ENCODE measurements at places on chromosomes 6 and 20.

DNA sequence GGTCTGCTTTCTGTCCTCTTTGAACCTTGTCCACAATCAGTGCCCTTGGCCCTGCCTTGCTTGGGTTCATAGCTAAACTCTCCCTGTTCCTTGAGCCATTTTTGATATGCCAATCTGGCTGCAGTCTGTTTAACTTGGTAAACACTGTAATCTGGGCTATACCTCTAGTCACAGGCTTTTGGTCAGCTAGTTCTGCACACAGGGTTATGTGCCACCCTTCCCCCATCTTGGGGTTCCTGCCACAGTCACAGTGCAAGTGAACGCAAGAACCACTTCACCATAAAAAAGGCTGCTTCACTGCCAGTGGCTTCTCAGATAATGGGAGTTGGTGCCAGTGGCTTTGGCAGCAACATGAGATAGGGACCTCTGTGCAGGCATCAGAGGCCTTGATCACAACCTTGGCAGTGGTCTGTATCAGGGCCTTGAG is 10.9 kb upstream of the ATRN start:
- no peak for DNase-seq

DNA sequence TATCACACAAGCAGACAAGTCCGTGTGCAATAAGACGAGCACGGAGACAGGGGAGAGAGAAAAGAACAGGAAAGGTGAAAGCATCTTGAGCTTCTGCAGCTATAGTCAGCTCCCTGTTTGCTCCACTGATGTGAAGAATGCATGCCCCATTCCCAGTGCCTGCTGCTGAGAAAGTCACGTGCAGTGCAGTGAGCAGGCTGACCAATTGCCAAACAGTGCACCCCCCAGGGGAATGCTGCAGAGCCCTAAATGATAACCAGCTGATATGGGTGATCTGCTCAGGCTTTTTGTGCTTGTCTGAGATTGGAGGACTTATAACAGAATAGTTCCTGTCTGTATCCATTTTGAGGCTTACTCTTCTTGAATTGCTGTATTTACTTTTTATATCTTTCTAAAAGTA is 121.5 kb downstream of the PACRG start:
- DNase-seq: no peak

- DNase-seq: no peak
Measured at GRCh38 chr6:40391086-40391485, 196.1 kb downstream of the LRFN2 start.

GRCh38 chr6:105781915-105782314 is 304.2 kb upstream of the PRDM1 start:
- DNase-seq: no peak

DNA sequence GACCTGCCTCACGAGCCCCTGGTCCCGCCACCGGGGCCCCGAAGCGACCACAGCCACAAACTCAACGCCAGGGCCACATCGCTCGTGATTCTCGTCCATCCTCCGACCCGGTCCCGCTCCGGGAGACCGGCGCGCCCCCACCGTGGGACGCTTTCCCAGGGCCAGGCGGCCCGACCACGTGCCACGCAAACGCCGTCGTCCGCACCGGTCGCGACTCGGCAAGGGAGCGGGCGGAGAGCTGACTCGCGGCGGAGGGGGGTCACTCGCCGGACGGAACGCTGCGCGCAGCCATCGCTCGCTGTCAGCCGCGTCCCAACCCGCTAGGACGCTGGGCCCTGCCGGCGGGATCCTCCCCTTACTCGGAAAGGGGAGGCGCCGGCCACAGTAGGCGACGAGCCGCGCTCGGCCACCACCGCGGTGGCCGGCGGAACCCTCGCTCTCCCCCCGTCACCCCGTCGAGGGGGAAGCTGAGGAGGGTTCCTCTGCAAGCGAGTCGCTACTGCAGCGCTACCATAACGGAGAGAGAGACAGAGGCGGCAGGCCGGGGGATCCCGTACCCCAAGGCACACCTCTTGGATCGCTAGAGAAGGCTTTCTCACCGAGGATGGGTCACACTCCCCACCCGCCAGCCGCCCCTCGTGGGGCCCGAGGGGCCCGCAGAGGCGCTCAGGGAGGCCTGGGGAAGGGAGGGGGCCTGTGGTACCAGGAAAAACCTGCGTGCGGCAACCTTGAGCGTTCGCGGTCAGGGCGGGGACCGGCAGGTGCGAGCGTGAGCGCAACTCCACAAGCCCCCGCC is 511.8 kb upstream of the ZNF337 start:
- no peak for DNase-seq

DNA sequence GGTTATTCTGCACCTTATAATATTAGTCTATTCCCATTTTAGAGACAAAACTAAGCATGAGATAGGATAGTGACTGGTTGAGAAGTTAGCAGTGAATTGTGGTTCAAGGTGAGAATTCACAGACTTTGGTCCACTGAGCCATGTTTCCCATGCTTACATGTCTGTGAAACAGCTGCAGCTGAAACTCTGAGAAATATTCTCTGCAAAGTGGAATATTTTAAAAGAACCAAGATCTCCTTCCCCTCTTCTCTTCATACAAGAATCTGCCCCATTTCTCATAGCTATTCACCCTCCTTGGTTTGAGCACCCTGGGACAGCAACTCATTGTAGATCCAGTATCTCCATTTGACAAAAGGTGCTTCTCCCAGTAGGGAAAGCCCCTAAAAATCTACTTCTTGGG is 70.2 kb upstream of the TMEM170B start:
- no peak for DNase-seq

GRCh38 chr6:19838442-19839236 is 1.5 kb downstream of the ID4 start:
- DNase-seq: no peak

DNA sequence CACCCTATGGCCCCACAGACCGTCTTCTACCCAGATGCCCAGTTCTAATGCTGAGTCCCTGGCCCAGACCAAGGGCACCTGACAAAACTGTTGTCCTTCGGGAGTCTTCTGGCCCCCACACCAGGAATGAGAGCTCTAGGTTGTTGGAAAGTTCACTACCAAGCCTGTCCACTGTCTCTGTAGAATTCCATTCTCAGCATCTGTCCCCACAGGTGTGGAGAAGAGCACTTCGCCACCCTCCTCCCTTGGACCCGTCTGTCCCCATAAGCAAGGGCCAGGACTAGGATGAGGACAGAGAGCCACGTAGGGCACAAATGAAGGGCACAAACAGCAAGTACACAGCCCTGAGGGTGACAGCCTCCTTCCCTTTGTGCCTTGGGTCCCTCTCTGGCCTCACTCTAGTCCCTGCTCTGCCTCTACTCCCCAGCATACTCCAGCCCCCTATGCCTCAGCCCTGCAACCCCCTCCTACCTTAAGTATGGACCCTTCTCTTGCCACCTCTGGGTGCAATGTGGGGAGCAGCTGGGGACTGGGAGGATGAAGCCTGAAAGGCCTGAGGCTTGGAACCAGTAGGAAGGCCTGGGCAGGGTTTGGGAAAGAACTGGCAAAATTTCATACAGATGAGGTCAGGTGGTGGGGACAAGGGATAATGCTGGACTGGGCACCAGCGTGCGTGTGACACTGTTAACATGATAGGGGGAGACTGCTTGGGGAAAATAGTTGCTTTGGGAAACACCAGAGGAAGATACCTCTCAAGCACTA is 4.3 kb downstream of the LZTS3 start:
- DNase-seq: no peak

DNA sequence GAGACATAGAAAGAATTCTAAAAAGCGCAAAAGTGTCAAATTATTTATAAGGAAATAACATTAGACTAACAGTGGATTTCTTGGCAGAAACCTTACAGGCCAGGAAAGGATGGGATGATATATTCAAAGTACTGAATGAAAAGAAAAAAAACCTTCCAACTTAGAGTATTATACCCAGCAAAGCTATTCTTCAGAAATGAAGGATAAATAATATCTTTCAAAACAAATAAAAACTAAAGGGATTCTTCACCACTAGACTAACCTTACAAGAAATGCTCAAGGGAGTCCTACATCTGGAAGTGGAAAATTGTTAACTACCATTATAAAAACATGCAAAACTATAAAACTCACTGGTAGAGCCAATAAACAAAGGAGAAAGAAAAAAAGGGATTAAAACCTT is 65.8 kb downstream of the SLC22A2 start:
- no peak for DNase-seq

GRCh38 chr6:169912266-169913095 is 161.1 kb downstream of the ERMARD start:
- DNase-seq: no peak

- no peak for DNase-seq
Measured at GRCh38 chr20:8389381-8390036, 257.4 kb downstream of the PLCB1 start.

DNA sequence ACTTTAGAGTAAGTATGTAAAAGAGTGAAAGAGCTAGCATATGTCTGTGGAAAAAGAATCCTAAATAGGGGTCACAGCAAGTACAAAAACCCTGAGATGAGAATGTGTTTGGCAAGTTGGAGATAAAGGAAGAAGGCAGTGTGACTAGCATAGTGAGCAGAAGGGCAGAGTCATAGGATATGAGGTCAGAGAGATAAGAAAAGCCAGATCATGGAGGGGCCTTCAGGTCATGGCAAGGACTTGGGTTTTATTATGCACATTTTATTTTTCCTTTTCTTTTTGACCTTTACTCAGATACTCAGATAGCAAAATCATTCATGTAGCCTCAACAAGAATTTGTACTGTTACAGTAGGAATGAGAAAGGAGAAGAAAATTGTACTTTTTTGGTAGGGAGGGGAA is 138.0 kb downstream of the GJA1 start:
- DNase-seq: no peak

DNA sequence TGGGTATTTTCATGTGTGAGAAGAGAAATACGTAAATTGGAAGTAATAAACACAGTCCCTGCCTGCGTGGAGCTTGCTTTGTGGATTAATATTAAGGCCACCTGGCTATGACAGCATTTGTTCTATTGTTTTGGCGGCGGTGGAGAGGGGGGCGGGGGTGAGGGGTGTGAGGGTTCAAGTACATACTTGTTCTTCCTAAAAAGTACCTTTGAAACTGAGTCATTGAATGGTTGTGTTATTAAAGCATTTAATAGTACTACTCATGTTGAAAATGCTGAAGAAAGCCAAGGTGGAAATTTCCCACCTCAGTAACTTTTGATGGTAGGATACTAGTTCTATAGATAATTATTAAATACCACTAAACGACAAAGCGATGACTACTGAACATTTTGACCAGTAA is 95.0 kb downstream of the FOXC1 start:
- no peak for DNase-seq

DNA sequence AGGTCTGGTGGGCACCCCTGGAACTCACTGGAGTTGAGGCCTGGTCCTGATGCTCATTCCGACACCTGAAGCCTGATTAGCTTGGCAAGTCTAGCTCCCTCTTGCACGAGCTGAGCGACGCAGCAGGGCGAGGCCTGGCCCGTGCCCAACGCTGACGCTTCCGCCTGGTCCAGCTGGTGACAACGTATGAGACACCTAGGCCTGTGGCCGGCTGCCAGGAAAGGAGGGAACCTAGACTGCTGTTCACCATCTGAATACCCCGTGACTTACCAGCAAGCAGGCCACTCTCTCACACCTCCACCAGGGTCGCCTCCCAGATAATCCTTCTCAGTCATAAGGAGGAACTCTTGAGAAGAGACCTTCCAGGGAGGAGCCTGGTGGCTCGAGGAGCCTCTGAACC is 24.5 kb downstream of the YTHDF1 start:
- no peak for DNase-seq

GRCh38 chr6:36625158-36625919 is 31.2 kb downstream of the SRSF3 start:
- DNase-seq: no peak

DNA sequence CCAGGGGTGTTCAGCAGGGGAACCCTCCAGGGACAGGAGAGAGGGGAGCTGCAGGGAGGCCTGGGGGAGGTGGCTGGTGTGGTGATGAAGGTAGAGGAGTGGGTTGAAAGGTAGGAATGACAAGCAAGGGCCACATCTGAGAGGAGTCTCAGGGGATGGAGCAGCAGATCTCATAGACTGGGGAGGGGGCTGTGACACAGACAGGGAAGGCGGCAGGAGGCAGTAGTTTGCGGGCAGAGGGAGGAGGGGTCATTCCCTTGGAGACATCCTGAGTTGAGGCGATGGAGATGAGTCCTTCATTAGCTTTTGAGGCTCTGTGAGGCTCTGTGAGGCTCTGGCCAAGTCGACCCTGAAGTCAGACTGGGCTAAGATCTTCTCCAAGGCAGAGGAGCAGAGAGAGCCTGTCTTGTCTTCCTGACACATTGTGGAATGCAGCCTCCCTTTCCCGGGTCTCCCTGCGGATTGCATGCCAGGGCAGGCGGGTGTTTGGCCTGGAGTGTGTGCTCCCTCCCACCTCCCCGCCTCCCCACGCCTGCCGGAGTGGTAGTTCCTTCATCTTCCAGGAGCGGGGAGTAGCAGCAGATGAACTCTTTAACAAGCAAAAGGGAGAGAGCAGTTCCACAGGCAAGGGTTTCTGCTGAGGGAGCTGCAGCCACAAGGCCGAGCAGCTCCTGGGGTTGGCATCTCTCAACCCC is 34.3 kb upstream of the MLN start:
- no peak for DNase-seq

- no peak for DNase-seq
Measured at GRCh38 chr6:82740072-82740471, 325.6 kb downstream of the UBE3D start.

DNA sequence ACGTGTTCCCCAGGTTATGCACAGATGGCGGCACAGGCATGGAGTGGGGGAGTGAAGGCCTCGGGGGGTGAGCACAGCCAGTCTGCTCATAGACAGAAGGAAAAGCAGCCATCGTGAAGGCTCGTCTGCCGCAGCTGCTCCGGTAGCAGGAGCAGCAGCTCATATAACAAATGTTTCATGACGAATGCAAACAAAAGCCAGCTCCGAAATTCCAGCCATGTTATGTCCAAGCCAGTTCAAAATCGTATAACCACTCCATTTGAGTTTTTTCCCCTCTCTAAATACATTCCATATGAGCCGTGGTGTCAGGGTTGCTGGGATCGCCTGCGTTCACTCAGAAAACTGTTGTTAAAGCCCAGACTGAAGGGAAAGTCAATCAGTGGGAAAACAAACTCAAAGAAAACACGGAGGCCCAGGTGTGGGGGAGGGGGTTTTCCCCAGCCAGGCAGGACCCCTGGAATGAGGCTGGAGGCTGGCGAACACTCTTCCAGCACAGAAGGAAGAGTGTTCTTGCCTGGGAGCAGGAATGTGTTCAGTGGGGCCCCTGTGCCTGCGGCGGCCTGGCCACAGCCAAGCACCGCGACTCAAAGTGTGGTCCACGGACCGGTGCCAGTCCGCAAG is 280.4 kb upstream of the TAB2 start:
- no peak for DNase-seq

GRCh38 chr6:135256866-135257265 is 75.8 kb downstream of the MYB start:
- DNase-seq: no peak

GRCh38 chr6:133804265-133804664 is 84.6 kb upstream of the TCF21 start:
- DNase-seq: no peak

GRCh38 chr6:35552285-35552917 is 39.7 kb upstream of the TULP1 start:
- peak; percentile 56 for DNase-seq

DNA sequence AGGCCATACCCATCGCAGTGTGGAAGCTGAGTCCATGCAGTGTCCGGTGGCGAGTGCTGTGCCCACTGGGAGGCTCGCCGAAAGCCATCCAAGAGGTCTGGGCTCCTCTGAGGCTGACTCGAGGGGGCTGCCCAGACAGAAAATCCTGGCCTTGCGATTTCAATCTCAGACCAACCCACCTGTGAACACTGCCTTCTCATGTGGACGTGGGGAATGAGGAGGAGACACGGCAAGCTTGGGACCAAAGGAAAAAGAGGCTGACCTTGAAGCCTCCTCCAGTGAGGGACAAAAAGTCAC is 157.2 kb upstream of the AFDN start:
- no peak for DNase-seq

All from activated gamma-delta T cell treated with Interleukin-2 at 50 U/mL for 16 hours (primary cell).